ENCODE measurements at places on chromosomes 16 and 17.

DNA sequence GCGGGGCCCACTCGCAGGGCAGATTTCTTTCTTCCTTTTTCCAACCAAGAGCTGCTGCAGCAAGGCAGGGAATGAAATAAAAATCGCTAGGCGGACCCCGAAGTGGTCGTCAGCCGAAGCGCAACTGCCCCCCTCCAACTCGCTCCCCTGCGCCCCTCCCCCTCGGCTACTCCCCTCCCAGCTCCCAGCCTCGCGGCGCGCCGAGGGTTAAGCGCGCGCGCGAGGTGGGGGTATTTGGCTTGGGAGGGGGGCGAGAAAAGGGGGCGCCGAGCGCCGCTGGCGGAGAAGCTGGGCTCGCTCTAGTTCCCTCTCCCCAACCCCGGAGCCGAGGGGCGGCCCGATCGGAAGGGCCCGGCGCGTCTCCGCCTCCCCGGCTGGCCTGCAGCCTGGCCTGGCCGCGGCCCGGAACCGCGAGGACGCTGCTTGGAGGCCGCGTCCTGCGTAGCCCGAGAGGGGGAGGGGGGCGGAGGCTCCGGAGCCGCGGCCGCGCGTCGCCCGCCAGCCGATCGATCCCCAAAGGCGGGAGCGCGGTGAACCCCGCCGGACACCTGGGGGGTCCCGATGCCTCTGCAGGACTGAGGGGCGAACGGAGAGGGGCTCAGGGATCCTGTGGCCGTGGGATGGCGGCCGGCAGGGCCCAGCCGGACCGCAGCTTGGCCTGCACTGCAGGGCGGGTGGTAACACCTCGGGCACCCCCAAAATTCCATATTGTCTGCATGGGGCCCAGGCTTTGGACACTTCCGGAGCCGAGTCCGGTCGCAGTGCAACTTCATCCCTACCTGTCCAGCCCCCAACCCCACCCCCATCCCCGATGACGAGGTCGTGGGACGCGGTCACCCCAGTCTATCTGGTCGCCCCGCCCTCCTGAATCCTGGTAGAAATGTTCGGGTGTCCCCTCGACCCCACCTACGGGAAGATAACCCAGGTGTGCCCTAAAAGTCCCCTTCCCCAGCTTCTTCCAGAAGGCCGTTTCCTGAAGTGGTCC is 4.9 kb upstream of the CBX4 start:
- no peak for DNase-seq

DNA sequence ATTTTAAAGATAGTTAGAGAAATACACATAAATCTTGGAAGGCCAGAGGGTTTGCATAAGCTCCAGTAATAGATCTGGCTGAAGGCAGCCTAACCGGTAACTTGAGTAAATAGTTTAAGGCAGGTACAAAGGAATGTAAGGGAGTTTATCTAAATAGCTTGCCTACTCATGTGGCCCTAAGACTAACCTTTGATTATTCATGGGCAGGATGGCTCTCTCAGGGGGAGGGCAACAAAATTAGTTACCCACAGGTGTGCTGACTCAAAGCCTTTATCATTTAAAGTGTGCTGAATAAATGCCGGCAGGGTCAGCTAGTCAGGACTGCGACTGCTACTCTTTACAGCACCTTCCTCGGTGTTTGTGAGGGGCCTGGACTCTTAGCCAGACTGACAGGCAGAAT is 761.3 kb upstream of the KIF2B start:
- no peak for DNase-seq

DNA sequence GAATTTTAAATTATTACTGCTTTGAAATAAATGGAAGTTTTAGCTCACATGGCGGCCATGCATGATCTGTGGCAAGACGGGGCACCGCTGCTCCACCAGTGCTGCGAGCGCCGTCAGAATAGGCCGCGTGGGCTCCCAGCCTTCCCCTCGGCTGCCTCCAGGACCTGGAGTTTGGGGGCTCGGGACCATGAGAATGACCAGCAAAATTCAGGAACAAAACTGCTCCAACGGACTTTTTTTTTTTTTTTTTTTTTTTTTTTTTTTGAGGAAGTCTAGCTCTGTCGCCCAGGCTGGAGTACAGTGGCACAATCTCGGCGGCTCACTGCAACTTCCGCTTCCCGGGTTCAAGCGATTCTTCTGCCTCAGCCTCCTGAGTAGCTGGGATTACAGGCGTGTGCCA is 38.3 kb upstream of the AKAP1 start:
- DNase-seq: no peak

- DNase-seq: no peak
These were observed 21.1 kb upstream of the MLKL start for GRCh38 chr16:74721716-74722115.

DNA sequence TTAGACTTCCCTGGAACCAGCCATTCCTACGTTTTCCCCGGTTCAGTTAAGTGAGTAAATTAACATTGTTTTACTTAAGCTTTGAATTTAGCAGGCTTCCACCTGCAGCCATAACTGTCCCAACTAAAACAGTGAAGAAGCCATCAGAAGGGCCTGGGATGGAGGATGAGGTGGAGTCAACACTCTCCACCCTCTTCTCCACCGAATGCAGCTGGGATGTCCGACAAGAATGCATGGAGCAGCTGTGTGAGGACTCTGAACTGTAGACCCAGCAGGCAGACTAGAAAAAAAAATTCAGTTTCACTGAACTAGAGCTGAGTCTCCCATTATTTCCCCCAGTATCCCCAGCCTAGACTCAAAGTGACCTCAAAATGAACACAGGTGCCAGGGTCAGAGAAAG is 114.8 kb downstream of the C16orf95 start:
- DNase-seq: no peak

DNA sequence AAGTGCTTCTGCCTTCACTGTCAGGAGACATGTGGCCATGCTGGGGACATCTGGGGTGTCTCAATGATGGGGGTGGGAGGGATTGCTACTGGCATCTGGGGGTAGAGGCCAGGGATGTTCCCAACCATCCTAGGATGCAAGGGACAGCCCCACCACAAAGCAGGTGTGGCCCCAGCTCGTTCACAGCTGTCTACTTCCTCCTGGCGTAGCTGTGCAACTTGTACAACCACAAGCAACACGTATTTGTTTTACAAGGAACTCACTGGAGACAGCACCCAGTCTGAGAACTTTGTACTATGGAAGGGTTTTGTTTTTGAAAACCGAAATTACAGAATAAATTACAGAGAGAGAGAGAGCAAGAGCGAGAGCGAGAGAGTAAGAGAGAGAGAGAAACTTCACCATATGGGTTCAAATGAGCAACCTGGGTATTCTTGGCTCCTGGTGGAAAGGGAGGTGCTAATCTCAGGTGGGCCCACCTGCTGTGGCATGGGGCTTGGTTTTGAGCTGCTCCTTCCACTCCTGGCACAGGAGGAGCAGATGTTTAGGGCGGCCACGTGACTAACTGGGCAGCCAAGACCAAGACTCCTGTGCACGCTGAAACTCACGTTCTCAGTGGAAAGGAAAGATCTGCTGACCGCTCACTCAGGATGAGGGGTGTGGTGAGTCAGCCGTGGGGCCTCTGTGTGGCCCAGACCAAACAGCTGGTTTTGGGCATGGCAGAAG is 17.5 kb upstream of the TNFRSF13B start:
- DNase-seq: no peak

- DNase-seq: peak; percentile 96
These were observed 105.8 kb downstream of the NOG start for GRCh38 chr17:56699186-56699894.

All from chondrocyte (in vitro differentiated cells).